Left renal pelvis (tissue), 4 donors: ENCODE measurements at places on chromosomes 12 and 14. TPM values are rescaled to one million over a fixed set of nuclear protein-coding genes. Genes with fewer than 3 reads are reported as not detected.

DNA sequence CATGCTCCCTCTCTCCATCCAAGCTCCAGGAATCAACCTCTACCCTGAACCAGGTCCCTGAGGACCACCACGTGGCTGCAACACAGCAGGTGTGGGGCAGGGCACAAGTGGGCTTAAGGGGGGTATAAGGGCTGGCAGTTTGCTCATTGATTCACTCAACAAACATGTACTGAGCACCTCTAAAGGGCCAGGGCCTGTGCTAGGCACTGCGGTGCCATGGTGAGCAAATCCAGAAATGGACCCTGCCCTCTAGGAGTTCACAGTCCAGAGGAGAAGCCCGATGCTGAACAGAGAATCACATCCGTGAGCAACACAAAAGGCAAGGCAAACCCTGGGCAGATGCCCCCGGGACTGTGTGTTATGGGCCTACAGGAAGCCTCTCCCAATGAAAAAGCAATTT lies 6.5 kb upstream of the AQP2 start:
- DNase-seq, result no peak

Gene DDX11
- 30.4 TPM for polyA plus RNA-seq

GRCh38 chr12:116337312-116337711 lies 59.8 kb upstream of the MED13L start:
- DNase-seq, result no peak

Gene ABCD2
- 0.03 TPM for polyA plus RNA-seq

DNA sequence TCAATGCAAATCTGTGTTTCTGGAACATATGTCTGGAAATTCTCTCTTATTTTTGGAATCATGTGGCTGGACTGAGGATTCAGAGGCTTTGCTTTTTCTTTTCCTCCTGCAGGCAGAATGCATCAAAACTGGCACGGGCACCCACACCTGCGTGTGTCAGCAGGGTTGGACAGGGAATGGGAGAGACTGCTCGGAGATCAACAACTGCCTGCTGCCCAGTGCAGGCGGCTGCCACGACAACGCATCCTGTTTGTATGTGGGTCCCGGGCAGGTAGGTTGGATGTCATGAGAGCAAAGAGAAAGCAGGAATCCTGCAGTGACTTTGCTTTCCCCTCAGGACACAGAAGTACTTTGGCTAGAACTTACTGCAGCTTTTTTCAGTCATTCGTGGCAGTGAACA lies 90.3 kb downstream of the STAB2 start:
- DNase-seq, result no peak

GRCh38 chr12:122517877-122518276 lies 8.9 kb downstream of the RSRC2 start:
- DNase-seq, result no peak

DNA sequence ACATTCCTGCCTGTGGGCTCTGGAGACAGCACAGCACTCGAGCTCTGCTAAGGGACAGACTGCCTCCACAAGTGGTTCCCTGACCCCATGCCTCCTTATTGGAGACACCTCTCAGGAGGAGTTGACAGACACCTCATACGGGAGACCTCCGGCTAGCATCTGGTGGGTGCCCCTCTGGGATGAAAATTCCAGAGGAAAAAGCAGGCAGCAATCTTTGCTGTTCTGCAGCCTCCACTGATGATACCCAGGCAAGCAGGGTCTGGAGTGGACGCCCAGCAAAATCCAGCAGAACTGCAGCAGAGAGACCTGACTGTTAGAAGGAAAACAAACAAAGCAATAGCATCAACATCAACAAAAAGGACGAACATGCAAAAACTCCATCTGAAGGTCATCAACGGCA lies 639.4 kb downstream of the SLC16A7 start:
- DNase-seq, result no peak
